ENCODE measurements at places on chromosomes 6 and 20.
A peak's percentile ranks its signal among the peaks of the same experiment; 100 is the strongest.

DNA sequence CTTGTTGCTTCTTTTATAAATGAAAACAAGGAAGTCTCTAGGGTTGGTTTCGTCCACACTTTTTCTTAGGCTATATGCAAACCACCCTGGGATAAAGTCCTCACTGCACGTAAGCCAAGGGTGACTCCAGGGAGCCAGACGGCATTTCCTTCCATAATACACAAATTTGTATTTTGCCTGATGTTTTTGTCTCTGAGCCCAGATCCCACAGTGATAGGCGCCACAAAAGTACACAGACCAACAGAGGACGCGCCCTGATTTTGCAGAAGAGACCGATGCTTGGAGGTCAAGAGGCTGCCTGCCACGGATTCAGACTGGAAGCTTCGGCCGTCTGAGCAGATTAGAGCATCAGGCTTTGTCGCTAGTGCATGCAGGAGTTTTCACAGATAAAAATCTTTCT, 22.8 kb downstream of the FOXQ1 start:
- DNase-seq = no peak

DNA sequence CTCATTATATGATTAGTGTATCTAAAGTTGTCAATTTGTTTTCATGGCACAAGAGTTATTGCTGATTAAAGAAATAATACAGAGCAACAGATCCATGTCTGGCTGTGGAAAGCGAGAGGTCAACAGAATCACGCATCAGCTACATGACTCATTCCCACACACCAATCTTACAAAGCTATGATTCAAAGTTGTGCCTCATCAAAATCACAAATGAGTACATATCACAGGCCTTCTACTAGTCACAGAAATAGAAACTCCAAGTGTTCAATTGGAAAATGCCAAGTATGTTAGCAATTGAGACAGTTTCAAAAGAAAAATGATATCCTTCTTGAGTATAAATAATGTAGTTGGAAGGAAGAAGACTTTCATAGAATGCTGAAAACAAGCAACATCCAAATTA, 57.8 kb upstream of the NKAIN2 start:
- DNase-seq = no peak

GRCh38 chr6:75201901-75202672, 3.8 kb downstream of the COL12A1 start:
- no peak for DNase-seq

DNA sequence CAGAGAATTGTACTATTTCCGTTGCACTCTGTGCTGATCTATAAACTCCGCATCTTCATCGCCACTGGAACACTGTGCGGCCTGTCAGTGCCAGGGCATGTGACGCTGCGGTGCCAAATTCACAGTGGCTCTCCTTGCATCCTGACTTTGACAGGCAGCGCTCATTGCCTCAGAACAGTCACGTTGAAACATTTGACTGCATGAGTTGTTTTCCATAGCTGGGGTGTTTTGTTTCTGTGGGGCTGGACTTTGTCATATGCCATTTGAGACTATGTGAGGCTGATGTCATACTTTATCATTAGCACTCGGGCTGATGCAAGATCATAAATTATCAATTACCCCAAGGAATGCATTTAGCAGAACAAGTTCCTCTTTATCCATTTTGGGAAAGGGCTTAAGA, 32.7 kb downstream of the CFAP61 start:
- DNase-seq = no peak

- DNase-seq = no peak
These were observed 70.2 kb upstream of the PRND start for GRCh38 chr20:4651536-4651935.

DNA sequence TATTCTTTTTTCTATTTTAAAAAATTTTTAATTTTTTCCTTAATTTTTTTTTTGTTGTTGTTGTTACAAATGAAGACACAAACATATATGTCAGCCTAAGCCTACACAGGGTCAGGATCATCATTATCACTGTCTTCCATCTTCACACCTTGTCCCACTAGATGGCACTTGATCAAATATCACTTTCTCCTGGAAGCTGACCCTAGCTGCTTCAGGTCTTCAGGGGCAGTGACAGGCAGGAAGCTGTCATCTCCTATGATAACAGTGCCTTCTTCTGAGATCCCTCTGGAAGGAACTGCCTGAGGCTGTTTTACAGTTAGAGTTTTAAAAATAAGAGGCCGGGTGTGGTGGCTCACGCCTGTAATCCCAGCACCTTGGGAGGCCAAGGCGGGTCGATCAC, 70.2 kb upstream of the EEF1E1 start:
- DNase-seq = no peak

DNA sequence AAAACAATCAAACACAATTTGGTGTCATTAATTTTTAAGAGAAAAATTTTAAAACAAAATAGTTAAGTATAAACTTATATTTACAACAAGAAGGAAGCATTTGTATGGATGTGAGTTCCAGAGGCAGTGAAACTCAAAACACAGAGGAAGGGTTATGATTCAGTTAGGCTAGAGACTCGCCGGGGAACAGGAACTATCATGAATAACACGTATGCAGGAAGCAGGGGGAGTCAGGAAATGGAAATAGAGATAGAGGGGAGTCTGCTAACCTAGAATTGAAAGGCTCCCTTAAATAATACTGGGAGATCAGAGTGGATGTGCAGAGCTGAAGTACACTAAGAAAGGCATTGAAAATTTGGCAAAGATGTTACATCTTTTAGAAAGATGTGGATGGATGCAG, 14.2 kb upstream of the HLA-DRB1 start:
- no peak for DNase-seq

GRCh38 chr6:69202768-69203167, 567.7 kb downstream of the ADGRB3 start:
- DNase-seq = no peak

DNA sequence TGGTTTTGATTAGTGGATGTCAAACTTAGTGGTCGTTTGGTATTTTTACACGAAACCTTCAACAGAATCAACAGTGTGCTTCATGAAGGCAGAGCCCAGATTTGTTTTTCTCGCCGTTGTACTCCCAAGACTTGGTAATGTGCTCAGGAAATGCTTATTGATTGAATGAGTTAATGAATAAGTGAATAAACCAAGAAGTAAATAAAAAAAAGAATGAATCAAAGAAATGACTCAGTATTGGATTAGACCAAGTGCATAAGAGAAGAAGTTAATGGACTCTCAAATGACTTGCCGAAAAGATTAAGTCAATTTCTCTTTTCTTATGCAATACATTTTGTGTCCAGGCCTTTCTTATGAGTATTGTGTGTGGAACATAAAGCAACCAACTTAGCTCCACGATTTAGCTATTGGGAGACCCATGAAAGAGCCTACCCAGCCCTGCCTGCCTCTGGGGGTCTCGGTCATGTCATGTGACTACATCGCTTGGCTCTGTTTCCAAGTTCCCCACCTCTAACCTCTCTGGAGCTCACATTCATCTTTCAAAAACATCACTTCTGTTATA, 10.6 kb upstream of the FUCA2 start:
- no peak for DNase-seq

GRCh38 chr6:21150667-21151066, 442.9 kb upstream of the SOX4 start:
- no peak for DNase-seq

DNA sequence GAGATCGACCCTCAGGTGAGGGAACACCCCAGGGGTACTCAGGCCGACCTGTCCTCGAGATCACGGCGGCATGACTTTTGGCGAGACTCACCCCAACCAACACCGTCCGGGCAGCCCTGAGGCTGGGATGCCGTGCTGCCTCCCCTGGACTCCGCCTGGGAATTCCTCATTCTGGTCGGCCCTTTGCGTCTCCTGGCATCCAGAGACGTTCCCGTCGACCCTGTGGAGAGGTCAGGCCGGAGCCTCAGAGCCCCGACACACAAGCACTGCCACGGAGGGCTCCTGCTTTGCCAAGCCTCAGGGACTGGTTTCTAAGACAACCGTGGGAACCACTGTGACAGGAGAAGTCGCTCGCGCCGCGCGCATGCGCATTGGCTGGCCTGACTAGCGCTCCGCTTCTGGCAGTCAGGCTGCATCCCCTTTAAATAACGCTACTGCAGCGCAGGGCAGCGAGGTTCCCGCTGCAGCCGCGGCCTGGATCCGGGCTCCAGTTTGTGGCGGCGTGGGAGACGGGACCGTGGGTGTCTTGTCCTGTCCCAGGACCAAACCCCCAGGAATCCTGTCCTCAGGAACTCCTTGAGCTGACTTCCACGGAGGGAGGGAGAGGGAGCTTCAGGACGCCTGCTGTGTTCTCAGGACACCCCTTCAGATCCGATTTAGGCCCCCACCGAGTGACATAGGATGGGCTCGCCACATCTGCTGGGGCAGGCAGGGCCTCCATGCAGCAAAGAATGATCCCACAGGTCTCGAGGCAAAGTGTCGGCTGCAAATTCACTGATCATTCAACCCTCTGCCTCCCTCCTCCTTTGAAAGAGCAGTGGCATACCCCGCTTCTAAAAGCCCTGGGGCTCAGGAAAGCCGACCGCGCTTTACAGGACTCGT, 163.2 kb upstream of the ZNF337 start:
- DNase-seq = peak; percentile 68

DNA sequence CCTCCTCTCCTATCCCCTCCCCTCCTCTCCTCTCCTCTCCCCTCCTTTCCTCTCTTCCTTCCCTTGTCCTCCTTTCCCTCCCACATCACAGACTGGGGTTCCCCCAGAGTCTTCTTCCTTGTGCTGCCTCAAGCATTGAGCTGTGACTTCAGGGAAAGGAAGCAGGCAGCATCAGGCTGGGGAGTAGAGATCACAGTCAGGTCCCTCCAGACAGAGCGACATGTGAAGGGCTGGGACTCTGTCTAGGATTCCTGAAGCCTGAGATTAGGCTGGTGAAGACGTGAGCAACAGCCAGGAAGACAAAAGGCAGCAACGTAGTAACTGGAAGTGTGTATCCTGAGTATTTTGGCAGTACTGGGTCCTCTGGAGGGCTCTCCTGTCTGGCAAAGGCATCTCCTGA, 265.4 kb upstream of the SUPT3H start:
- no peak for DNase-seq

DNA sequence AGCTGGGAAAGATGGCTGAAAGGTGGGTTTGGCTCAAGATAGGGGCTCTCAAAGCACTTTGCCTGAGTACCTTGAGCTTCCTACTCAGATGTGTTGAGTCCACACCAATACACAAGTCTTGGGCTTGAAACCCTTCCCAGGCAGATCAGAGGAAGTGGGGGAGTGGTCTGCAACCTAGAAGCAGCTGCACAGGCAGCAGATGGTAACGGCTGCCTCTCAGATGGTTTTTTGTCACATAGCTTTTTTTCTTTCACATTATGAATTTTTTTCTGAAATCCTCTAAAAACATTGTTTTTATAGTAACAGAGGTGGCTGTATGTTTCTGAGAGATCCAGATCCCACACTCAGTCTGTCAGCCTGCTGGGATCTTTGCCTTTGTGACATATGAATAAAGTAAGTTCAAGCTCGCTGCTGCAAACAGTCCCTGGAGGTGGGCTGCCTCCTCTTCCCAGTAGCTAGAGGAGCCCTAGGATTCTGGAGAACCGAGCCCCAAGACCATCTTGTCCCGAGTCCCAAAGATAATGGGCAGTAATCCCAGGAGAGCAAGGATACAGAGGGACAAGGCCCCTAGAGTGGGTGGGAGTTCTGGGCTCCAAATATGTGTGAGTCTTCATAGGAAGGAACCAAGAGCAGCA, 97.1 kb upstream of the TOP1 start:
- DNase-seq = no peak

- no peak for DNase-seq
These were observed 61.8 kb downstream of the CTNNBL1 start for GRCh38 chr20:37755665-37756064.

- no peak for DNase-seq
These were observed 216.1 kb downstream of the QKI start for GRCh38 chr6:163630572-163630971.

DNA sequence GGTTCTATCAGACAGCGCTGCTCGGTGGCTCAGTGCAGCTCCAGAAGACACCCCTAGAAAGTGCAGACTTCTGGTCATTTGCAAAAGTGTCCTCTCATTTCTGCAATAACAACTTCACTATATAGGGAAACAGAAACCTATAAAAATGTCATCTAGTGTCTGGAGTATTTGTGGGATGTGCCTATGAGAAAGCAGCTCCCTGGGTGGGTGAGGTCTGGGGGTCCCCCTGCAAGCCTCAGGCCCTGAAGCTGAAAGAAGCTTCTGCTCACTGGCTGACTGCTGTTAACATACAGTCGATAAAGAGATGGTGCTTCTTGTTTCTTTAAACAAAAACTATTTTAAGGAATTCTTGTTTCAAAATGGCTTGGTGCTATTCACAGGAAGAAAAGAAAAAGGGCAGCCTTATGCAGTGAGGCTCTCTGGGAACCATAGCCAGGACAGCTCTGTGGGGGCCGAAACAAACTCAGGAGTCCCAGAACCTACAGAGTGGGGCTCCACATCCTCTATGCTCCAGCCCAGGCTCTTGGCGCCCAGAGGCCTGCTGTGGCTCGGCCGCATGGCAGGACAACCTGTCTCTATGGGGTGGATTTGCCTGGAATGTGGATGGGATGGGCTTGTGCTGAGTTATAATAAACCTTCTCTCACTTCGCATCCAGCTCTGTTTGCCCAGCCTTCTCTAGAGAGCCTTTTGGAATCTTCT, 109.7 kb downstream of the BANF2 start:
- no peak for DNase-seq

- DNase-seq = no peak
These were observed 92.4 kb downstream of the COL9A1 start for GRCh38 chr6:70210462-70210861.

GRCh38 chr6:22467645-22468044, 101.7 kb upstream of the HDGFL1 start:
- DNase-seq = no peak

DNA sequence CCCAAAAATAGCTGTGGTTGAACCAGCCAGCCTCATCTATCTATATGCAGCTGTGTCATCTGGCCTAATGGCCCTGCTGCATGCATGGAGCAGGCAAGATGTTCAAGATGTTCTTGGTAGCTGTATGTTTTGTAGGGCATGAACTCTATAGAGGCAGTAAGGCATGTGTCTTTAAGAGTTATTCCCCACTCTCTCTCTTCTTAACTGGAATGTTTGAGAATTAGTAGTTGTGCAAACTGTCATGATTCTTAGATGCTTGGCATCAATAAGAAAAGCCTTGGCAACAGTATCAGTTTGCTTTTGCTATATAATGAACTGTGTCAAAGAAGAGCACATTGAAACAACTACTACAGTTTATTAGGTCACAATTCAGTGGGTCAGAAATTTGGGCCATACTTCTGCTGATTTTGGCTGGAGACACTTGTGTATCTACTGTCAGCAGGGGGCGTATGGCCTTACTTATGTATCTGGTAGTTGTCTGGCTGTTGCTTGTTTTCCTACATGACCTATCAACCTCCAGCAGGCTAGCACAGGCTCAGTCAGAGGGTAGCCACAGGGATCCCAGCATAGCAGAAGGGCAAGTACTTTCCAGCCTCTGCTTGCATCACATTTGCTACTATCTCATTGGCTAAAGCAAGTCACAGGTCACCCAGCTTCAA, 56.1 kb upstream of the LAMP5 start:
- DNase-seq = no peak

GRCh38 chr6:140252099-140252498, 877.7 kb upstream of the CITED2 start:
- DNase-seq = no peak

DNA sequence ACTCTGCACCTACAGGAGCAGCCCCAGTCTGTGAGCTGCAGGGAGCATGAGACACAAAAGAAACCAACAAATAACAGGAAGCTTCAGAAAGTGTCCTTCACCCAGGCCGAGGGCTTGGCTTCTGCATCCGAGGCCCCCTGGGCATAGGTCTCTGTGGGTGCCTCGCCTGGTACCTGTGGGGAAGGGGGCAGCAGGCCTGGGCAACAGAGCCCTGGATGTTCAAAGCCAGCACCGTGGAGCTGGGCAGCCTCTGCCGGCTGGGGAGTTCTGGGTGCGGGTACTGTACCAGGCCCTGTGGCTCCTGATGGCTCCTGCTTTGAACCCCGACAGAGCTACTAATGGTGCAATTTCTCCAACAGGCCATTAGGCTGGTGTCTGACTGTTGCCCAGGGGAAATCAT, 55.7 kb downstream of the TMEM242 start:
- DNase-seq = no peak
